Renal cortex interstitium (tissue), 15 donors: ENCODE measurements at places on chromosomes 3 and 15.

DNA sequence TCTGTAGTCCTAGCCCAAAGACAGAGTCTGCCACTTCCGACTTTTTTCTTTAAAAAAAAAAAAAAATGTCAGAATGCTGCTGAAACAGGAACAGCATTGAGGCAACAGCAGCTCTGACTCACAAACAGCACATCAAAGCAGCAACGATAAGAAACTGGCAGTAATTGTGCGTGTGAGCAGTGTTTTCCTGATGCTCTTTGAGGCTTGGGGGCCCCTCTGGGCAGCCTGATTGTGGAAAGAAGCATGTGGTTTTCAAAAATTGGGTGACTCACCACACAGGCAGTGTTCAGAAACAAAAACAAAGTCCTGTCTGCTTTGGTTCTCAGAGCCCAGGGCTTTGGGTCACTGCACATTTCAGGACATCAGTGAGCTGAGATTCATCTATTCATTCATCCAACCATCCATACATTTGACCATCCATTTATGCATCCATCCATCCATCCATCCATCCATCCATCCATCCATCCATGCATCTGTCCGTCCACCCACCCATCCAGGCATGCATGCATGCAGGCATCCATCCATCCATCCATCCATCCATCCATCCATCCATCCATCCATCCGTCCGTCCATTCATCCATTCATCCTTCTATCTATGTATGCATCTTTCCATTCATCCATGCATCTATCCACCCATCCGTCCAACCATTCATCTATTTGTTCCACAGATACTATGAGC, 308.4 kb downstream of the RPLP1 start:
- no peak for DNase-seq

DNA sequence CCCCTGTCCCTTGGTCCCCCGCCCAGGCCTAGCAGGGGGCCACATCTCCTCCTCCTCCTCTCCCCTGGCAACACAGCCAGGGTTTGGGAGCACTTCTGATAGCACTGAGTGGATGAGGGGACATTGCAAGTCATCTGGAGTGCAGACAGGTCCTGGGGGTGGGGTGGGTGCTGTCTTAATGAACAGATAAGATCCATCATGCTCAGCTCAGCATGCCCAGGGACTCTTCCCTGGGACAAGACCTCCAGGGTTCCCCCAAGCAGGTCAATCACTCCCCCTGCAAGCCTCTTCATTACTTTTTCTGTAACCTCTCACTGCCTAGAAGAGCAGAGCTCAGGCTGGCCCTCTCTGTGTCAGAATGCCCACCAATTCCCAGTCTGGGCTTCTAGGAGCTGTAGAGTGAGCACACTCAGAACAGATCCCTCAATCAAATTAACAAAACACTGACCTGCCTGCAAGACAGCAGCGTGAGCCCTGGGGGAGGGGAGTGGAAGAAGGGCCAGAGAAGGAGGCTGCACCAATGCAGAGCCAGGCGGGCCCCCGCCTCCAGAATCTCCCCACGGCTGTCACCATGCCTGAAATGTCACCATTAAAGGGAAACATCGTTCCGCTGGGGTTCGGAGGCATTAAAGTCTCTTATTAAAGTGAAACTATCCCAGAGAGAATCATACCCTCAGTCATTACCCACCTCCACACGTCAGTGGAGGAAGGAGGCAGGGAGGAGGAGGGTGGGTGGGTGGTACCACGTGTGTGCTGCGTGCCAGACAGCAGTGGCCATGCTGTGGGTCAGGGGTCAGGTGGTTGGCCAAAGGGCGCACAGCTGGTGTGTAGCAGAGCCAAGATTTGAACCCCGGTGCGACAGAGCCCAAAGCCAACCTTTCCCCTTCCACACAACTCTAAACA, 114.7 kb upstream of the LINGO1 start:
- DNase-seq, result no peak

- no peak for DNase-seq
Measured at GRCh38 chr3:45704301-45704943, 15.2 kb downstream of the SACM1L start.

- DNase-seq, result no peak
Measured at GRCh38 chr15:85154061-85154460, 172.4 kb downstream of the PDE8A start.

DNA sequence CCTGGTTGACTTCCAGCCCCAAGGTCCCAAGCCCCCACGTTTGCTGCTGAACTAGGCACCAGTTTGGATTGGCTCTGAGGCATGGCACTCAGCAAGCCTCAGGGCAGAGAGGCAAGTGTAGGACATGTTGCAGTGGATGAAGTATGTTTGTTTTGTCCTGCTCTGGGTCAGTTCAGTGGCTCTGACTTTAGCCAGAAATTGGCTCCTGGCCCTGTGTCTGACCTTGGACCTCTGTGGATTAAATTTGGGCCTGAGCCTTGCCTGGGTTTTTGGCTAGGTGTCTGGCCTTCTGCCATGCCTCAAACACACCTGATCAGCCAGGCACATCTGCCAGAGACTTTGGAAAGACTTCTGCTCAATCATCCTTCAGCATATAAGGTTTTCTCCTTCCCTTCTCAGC, 3.6 kb upstream of the MRAS start:
- no peak for DNase-seq
